Caudate nucleus (tissue), 63 donors: ENCODE measurements at places on chromosomes 5 and 9.

DNA sequence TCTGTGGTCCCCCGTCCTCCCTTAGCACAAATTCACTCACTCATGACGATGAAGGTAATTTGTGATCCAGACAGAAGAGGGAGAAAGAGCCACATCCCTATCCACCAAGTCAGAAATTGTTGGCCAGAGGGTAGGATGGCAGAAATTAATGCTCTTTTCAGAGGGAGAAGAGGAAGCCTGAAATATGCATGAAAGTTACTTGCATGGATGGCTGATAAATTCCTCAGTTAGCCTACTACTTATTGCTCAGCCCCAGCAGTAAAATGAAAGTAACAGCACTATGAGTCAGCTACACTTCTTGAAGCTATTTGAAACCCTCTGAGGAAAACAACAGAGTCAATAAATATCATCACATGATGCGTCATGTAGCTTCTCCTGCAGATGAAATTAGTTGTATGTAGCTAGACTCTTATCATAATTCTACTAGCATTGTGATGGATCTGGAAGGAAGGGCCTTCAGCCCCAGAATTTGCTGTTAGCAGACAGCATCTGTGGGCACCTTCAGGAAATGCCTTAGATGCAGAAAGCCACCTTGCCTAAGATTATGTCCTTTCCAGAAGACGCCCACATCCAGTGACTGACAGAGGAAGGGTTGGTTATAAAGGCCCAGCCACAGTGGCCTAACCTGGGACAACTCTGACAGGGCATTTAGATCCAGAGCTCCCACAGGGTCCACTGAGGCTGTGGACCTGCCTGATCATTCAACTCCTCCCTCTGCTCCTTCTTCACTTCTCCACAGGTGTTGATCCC is 81.2 kb upstream of the CCDC112 start:
- no peak for DNase-seq

DNA sequence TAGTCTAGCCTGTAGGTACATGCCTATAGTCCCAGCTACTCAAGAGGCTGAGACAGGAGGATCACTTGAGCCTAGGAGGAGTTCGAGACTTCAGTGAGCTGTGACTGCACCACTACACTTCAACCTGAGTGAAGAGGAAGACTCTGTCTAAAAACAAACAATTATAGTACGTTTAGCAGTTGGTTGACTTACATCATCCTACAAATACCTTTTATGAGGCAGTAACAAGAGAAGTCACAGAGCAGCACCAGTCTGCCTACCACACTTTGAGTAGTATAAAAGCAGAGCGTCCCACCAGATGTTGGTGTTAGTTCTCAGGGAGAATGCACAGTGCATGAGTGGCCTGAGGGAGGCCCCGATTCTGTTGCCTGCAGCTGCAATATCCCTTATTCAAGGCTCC is 16.1 kb downstream of the ZFR start:
- DNase-seq = no peak

- no peak for DNase-seq
These were observed 124.8 kb downstream of the RANBP17 start for GRCh38 chr5:170986598-170986997.

DNA sequence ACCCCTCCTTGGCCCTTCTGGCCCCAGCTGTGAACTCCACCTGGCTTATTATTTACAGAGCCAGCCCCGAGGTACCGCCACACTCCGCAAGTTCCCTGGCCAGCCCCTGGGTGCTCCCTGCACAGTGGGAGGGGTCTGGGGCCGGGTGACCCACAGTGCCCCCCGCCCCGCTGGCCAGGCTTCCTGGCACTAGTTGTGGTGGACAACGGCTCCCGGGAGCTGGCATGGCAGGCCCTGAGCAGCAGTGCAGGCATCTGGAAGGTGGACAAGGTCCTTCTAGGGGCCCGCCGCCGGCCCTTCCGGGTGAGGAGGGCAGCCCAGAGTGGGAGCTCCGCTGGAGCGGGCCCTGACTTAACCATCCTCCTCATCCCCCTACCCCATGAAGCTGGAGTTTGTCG is 3.9 kb downstream of the MAMDC4 start:
- DNase-seq = no peak

- no peak for DNase-seq
These were observed 132.8 kb upstream of the DPYSL3 start for GRCh38 chr5:147642666-147643065.

DNA sequence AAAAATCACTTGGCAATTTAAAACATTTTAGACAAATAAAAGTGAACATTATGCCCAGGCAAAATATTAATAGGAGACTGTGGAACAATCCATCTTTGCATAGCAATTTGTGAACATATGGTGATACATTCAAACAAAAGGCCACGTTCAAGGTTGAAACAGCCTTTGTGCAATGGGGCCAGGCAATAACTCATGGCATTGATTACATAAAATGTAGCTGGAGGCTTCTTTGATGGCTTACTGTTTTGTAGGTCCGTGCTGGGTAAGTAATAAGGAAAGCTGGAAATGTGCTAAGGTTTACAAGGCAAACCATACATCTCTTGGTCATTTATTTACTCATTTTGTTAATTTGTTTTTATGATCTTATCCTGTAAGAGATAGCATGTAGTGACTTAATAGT is 651.8 kb downstream of the KCTD16 start:
- no peak for DNase-seq
